ENCODE measurements at places on chromosomes 4 and X.

- no peak for DNase-seq
Measured at GRCh38 chr4:110617646-110618580, 5.0 kb downstream of the PITX2 start.

GRCh38 chr4:137393044-137393443, 139.2 kb downstream of the PCDH18 start:
- DNase-seq, result no peak

DNA sequence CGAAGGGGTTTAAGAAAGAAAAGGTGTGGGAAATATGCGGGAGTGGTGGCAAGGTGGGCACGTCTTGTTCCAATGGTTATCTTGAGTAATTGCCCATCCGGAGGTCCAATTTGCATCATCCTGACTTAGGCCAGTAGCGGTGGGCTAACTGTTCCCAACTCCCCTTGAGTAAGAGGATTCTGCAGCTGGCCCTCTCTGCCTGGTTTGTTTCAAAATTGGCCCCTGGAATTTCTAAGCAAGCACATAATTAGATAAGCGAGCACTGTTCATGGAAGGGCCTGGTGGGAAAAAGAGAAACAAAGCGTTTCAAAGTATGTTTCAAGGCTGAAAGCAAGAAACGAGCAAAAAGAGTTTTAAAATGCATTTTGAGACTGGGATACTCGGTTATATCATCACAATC, 198.2 kb downstream of the CEP135 start:
- no peak for DNase-seq

- no peak for DNase-seq
Measured at GRCh38 chrX:25025615-25026014, 9.8 kb upstream of the ARX start.

DNA sequence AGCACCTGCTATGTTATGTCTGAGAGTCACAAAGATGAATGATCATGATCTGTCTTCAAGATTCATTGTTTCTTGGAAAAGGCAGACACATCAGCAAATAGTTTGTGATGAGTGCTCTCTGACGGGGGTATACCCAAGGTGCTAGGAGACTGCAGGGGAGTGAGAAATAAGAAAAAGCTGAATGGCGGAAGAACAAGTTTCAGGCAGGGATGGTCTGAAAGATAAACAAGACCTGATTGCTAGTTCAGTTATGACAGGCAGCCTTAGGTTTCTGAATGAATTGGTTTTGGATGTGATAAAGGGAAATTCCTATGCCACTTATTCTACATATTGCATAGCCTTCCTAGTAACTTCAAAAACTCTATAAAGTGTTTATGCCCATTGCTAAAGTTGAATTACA, 327.0 kb upstream of the DKK2 start:
- DNase-seq, result no peak

DNA sequence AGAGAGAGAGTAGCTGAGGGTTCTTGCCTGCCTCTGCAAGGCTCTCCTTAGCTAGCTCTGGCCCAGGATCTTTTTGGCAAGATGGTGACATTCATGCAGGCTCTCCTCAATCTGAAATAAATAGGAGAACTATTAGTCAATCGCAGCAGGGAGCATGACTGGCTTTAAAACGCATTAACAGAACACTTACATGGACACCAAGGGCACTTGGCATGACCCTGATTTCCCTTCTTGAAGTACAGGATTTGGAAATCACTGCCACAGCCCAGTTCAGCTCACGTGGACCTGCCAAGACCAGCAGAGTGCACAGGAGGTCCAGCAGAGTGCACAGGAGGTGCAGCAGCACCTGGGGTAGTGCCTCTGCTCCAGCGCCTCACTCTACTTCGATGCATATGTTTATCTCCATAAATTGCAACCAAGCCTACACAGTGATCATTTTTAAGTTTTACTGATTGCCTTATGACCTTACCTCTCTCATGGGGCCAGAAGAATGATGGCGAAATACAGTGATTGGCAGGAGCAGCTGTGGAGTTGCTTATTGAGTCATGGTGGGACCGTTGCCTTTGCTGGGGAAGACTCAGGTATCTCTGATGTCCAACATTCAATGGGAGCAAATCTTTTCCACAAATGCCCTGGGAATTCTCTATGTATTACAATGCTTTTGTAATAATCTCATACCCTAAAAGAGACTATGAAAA, 122.4 kb downstream of the SYNPO2 start:
- DNase-seq, result no peak

DNA sequence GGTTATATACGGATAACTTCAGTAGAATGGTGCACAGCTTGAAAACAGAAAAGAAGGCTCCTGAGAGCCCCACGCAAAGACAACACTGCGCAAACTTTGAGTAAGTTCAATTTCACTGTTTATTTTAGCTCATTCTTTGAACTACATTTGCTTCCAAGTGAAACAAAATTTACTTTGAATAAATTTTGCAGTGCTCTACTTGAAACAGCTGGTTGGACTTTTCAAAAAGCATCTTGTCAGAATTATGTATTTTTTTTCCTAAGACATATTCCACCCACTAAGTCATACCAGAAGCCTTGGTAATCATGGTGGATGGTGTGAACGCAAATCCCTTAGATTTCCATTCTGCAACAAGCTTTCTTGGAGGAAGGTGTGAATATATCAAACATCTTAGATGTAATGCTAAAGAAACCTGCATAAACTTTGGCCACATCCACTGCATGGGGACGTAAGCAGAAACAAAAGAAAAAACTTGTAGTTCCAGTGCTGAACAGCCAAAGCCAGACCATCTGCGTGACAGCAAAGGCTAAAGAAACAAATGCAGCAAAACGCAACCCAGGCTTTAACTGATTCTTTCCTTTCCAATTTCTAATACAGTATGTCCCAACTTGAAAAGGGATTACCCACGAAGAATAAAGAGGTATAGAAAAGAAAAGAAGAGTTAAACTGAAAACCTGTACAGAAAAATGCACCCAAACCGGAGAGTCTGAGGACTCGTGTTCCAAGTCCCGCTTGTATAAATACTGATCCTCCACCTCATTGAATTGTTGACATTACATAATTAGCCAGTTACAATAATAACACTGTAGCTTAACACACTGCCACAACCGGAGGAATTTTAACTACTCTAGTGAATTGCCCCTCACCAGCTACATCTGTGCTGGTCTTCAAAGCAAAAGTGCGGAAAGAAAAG, 90.9 kb downstream of the SH3RF1 start:
- DNase-seq, result no peak

DNA sequence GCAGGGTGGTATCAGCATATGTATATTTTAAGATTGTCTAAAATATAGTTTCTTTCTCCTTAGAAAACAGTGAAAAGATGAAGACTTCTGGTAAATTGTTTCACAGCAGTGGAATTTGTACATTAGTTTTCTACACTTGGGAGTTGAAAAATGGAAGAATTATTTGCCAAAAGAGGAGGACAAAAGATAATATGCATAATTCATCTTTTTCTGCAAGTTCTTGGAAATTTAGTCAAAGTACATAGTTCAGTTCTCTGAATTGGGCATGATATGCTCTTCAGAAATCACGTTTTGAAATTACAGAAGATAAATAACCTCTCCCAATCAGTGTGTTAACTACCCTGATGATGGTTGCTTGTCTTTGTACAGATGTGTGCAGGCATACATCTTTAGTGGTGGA, 47.0 kb downstream of the RBPJ start:
- no peak for DNase-seq

GRCh38 chr4:38529189-38530115, 134.5 kb upstream of the KLF3 start:
- DNase-seq, result no peak

DNA sequence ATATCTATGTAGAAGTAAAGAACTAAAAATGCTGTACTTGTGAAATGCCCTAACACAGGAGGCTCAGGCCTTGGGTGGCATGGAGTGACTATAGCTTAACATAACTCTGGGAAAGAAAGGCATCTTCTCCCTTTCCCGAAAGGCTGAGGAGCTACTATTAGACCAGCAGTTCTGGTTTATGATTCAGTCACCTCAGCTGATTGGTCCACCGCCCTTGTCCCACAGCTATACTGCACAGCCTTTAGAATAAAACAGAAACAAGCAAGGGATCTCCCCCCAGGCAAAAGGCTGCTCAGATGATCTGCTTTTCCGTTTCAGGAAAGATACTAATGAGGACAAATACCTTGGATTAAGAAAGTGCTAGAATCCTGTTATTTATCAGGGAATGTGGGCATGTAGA, 171.3 kb downstream of the SNCA start:
- no peak for DNase-seq

- peak; percentile 15 for DNase-seq
Measured at GRCh38 chr4:152534541-152535359, 1.1 kb downstream of the FBXW7 start.

GRCh38 chrX:42131856-42132255, 208.5 kb upstream of the CASK start:
- DNase-seq, result no peak

DNA sequence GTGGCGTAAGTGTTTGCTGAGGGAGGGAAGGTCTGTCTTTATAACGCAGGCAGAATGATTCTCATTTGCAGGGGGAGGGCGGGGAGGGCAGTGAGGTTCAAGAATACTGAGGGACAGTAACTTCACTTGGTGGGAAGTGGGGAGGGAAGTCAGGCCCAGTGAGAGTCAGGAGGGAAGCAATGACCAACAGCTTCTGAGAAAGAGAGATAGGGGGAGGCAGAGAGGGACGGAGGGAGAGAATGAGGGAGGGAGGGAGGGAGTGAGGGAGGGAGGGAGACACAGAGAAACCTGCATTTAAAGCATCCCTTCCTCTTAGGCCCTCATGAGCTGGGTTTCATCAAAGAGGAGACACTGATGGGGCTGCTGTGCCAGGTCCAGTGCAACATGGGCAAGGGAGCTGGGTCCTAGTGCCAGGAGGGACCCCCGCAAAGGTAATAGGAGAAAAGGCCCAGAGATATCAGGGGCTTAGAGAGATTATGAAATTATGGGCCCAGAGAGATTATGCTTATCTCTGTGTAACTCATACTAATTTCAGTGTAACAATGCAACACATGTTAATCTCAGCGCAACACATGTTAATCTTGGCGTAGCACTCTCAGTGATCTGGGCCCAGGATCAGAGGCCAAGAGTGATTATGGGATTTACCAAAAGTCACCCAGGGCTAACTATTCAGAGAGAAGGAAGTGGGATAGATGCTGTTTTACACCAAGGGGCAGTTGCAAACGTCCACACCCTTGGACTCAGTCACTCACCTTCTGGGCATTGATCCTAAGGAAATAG, 112.1 kb downstream of the DRD5 start:
- no peak for DNase-seq

- DNase-seq, result no peak
Measured at GRCh38 chr4:83677656-83678055, 141.7 kb downstream of the GPAT3 start.

GRCh38 chr4:28357990-28358389, 1497.3 kb downstream of the STIM2 start:
- DNase-seq, result no peak

DNA sequence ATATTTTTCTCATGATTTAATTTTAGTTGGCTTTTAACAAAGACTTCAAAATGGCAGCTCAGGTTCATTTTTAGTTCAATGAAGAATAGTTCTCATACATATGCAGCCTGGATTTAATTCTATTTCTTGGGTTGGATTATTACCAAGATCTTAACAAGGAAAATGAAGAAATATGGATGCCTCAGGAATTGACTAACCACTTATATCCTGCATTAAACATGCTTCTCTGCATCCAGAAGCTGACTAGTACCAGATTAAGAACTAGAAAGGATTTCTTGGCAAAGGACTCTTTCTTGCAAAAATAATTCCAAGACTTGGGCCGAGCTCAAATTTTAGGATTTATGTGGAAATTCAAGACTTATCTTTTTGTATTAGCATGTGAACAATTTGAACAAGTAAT, 5.6 kb upstream of the KLHL2 start:
- DNase-seq, result no peak

DNA sequence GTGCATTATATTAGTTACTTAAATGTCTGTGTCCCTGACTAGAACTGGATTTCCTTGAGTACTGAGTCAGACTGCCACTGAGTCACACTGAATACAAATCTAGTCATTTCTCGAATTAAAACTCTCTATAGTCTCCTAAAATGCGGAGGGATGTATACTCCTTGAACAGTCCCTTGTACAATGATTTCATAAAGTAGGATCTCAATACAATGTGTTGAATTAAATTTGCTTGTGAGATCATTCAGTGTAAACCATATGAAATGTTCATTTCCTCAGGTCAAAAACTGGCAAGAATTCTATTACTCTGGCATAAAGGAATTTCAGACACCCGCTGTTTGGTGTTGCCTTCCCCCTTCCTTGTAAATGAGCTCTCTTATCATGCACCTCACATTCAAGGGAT, 17.5 kb upstream of the FAM241A start:
- no peak for DNase-seq

DNA sequence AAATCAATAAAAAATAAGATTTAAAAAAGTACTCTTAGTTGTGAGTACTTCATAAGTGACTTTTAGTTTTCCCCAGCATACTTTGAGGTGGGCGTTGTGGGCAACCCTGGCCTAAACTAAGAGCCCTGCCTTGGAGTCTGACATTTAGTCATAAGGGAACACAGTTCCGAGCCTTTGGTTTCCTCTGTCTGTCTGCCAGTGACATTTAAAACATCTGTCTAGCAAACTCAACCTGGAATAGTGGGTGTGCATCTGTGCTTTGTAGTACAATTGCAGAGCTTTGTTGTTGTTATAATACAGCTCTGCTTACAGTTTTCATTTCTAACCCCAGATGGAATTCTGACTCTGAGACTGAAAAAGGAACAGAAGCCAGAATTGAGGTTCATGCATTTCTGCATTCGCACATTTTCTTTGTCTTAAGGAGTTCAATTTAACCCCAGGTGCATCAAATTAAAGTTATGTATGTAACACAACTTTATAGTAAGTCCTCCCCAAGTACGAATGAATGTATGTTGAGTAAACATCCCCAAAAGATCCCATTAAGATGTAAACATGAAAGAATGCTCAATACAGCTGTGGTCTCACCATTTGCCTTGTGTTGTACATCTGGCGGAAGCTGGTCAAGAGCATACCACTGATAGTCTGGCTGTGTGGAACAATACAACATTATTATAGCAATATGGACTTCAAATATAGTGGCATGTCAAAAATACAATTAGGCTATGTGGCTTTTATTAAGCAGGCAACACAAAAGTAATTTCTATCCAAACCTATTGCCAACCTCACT, 25.9 kb downstream of the TNIP3 start:
- DNase-seq, result no peak

DNA sequence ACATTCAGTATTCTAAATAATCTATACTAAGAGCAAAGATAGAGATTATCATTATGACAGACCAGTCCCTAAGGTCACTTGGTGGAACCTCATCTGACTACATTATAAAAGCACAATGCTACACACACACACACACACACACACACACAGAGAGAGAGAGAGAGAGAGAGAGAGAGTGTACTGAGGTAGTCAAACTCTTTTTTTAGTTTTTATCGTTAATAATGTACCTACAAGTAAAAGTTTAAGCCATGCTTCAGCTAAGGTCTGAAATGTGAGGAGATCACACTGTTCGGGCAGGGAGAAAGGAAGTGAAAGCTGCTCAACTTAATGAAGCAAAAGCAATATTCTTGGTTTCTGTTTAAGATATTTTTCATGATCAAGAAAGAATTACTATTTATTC, 75.8 kb upstream of the CCDC160 start:
- DNase-seq, result no peak

DNA sequence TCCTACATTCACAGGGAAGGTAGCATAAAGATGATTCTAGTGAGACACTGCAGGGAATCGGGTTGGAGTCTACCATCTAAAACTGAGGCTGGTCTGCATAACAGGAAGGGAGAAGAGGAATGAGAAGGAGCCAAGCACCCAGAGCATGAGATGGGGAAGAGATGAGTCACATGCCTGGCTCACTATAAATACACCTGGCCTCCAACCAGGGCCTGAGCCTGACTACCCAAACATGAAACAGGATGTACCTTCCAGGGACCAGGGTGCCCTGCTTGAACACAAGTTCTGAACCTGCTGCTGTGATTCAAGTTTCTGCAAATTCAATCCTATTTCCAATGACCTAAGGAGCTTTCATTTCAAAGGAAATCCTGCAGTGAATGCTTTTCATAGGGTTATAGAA, 24.9 kb downstream of the CD99L2 start:
- no peak for DNase-seq
